ENCODE measurements at places on chromosomes 2 and 18. TPM values are rescaled to one million over a fixed set of nuclear protein-coding genes. Genes with fewer than 3 reads are reported as not detected.

Gene C2orf66
- not detected for total RNA-seq

Gene C2orf72
- 1.3 TPM for total RNA-seq

Gene SPATA3
- total RNA-seq: not detected

Gene NPAS2
- total RNA-seq: 4.7 TPM

Gene EDAR
- total RNA-seq: not detected

Gene CCBE1
- total RNA-seq: 6.6 TPM

Gene STARD7
- total RNA-seq: 96.7 TPM

Gene ZNF397
- total RNA-seq: 31.9 TPM

Gene RMC1
- 20.3 TPM for total RNA-seq

Gene LOXHD1
- total RNA-seq: 0.44 TPM

Gene UPP2
- not detected for total RNA-seq

Gene GCKR
- total RNA-seq: 2.1 TPM

Gene GKN2
- not detected for total RNA-seq

Gene EVA1A
- 0.33 TPM for total RNA-seq

Gene ALPG
- not detected for total RNA-seq

Gene ERMN
- total RNA-seq: 0.16 TPM

Gene CERKL
- total RNA-seq: not detected

Gene NT5C1B
- total RNA-seq: not detected

Gene MC4R
- total RNA-seq: not detected

Gene GALNT5
- total RNA-seq: 0.16 TPM

Gene PPP1R1C
- total RNA-seq: not detected

Gene DHX57
- total RNA-seq: 19.1 TPM

Gene ADGRF3
- total RNA-seq: not detected

Gene TMEM178A
- total RNA-seq: 6.2 TPM

Gene SP140
- total RNA-seq: 3.4 TPM

Gene G6PC2
- total RNA-seq: not detected

Gene DES
- 3.1 TPM for total RNA-seq

Gene TTN
- 9.3 TPM for total RNA-seq

Gene SLC23A3
- 0.68 TPM for total RNA-seq

Gene RAB6C
- total RNA-seq: not detected

Gene INHBB
- 67.8 TPM for total RNA-seq

Gene CYP27A1
- total RNA-seq: 206 TPM

Gene CWC22
- 21.2 TPM for total RNA-seq

Gene DLX2
- total RNA-seq: not detected

Gene ITGA6
- total RNA-seq: 133 TPM

Gene FSHR
- total RNA-seq: not detected

Gene DSC2
- 18.2 TPM for total RNA-seq

Gene TM4SF20
- total RNA-seq: not detected

Gene ACTR2
- 92.3 TPM for total RNA-seq

Gene LBH
- 11.9 TPM for total RNA-seq

Gene RNF125
- 16.0 TPM for total RNA-seq

Gene AAK1
- total RNA-seq: 55.9 TPM

Gene RNASEH1
- total RNA-seq: 16.0 TPM

Gene SSB
- total RNA-seq: 184 TPM

Gene TRMT61B
- 7.0 TPM for total RNA-seq

Gene COL5A2
- total RNA-seq: 61.8 TPM

Gene FAM110C
- not detected for total RNA-seq

Gene GALNT14
- total RNA-seq: 0.94 TPM

Gene GULP1
- 13.3 TPM for total RNA-seq

Gene HOXD13
- not detected for total RNA-seq

Gene TRIM43
- total RNA-seq: not detected

Gene REG3A
- total RNA-seq: not detected

Gene CRYGB
- total RNA-seq: not detected

Gene DNAJC5G
- total RNA-seq: not detected

Gene MOGAT1
- total RNA-seq: not detected

Gene HJURP
- not detected for total RNA-seq

Gene ALLC
- total RNA-seq: not detected

Gene KIF1A
- total RNA-seq: not detected

Measured in subcutaneous adipose tissue (tissue), 4 donors.